NCI-H526 treated with DMSO at 0.1 percent for 48 hours (cell line): ENCODE measurements at places on chromosomes 11 and 22.

- no peak for DNase-seq
Measured at GRCh38 chr11:47940904-47941649, 39.3 kb upstream of the PTPRJ start.

DNA sequence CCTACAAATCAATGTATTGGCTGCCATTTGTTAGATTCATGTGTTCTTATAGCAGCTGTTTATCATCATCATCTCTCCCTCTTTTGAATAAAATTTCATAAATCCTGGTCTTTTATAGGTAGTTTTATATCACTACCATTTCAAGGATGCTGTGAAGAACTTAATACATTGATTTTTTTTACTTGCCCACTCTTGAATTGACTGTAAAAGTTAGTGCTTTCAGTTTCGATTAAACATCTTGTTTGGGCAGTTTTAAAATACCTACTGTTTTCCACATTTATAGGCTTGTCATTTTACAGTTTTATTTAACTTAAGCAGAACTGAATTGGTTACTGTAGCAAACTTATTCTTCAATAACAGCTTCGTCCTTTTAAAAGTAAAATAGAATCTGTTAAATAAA, 59.5 kb downstream of the TTC17 start:
- no peak for DNase-seq

- DNase-seq = no peak
Measured at GRCh38 chr11:112548641-112549040, 288.0 kb upstream of the PLET1 start.

DNA sequence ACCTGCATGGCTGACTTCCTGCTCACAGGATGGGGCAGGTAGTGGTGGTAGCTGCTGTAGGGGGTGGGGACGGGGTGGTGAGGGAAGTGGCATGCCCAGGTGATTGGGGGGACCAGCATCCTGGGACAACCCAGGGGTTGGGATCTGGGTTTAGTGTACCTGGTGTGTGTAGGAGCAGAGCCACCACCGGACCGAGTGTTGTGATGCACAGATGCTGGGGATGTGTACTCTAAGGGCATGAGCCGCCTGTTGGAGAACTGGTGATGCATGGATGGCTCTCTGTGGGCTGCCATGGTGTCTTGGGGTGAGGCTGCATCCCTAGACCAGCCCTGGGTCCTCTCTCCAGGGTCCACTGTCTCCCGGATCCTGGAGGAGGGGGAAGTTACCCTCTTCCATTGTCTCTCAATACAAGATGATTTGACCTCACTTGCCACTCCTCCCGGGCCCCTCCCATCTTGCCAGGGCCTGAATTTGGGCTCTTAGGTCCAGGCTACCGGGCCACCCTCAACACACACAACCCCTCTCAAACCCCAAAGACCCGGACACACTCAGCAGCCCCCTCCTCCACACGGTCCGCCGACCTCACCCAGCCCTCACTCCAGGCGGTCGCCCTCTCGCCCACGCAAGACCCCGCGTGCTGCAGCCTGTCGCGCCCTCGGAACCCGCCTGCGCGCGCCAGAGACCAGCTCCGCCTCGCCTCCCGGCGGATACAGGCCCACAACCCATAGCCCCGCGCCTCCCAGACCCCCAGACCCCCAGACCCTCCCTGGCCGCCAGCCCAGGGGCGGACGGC, 619 bp downstream of the LRRC75B start:
- DNase-seq = no peak

DNA sequence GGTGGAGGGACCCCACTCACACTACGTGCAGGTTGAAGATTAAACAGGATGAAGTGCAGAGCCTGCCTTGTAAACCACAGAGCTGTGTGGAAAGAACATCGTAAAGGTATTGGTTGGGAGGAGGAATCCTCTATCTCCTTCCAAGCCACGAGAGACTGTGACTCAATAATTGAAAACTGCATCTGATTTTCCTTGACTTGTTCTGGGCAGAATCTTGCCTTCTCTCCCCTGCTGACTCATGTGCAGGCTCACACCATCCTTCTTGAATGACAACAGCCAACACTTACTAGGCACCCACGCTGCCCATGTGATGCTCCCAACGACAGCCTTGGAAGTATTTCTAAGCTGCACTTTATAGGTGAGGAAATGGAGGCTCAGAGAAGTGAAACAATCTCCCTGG, 563.0 kb downstream of the MIAT start:
- no peak for DNase-seq

GRCh38 chr11:80417681-80418080, 976.9 kb upstream of the TENM4 start:
- DNase-seq = no peak

DNA sequence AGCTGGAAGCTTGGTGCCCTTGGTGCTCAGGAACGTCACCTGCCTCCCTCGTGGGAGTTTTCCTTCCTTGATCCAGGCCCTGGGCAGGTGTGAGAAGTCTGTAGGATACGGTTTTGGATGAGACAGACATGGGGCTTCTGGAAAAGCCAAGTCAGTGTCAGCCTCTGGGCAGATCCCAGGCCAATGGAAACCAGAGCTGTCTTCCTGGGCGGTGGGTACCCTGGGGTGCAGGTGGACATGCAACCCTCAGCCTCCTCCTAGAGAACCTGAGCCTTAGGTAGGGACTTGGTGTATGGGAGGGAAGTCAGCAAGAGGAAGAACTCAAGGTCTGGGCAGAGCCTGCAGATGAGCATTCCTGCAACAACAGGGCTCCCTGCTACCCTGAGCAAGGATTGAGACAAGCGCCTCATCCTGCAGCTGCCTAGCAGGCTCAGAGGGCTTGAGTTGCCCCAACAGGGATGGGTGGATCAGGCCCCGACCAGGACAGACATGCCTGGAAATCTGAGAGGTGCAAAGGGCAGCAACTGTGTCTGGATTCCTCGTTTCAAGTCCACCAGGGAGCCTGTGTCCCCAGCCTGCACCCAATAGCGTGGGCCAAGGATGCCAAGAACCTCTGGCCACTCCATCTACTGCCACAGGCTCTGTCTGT, 37.6 kb upstream of the SYT13 start:
- DNase-seq = no peak

DNA sequence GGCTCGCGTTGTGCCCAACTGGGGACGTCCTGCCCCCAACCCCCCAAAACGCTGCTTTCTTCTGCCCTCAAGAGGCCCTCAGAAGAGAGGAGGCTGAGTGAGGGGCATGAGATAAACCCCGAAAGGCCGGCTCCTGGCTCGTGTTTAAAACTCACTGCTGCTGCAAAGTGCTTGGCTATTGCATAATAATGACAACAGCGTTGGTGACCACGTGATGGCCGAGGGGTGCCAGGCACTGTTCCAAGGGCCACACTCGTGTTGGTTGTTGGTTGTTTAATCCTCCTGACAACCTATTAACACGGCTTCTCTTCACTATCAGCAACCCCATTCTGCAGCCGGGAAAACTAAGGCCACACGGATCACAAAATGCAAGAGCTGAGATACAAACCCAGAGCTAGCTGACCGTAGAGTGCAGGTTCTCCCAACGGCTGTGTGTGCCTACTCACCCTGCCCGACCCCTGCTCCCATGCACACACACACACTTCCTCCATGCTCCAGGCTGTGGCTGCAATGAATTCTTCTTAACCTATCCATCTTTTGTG, 51.0 kb downstream of the ANO1 start:
- DNase-seq = no peak

DNA sequence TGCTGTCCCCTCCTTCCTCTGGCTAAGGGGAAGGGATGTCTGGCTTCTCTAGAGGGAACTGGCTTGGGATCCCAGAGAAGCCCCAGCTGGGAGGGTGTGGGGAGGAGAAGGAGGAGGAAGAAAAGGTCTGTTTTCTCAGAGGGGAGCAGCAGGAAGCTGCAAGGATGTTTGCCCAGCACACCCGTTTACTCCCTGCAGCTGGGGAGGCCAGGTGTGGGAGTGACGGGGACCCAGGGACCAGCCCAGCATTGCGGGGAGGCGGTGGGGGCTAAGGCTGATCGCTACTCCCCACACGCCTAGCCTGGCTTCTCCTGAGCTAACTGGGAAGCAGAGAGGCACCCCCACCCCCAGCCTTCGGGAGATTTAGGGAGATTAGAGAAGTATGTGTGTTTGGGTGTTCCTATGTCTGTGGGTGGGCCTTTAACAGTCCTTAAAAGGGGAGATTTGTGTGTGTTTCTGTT, 3.9 kb downstream of the CREB3L1 start:
- DNase-seq = no peak

DNA sequence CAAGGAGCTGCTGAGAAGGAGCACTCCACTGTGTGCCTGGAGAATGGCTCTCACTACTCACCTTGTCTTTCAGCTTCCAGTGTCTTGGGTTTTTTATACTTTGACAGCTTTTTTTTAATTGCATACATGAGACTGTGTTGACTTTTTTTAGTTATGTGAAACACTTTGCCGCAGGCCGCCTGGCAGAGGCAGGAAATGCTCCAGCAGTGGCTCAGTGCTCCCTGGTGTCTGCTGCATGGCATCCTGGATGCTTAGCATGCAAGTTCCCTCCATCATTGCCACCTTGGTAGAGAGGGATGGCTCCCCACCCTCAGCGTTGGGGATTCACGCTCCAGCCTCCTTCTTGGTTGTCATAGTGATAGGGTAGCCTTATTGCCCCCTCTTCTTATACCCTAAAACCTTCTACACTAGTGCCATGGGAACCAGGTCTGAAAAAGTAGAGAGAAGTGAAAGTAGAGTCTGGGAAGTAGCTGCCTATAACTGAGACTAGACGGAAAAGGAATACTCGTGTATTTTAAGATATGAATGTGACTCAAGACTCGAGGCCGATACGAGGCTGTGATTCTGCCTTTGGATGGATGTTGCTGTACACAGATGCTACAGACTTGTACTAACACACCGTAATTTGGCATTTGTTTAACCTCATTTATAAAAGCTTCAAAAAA, 72.6 kb downstream of the NCAPD3 start:
- no peak for DNase-seq

DNA sequence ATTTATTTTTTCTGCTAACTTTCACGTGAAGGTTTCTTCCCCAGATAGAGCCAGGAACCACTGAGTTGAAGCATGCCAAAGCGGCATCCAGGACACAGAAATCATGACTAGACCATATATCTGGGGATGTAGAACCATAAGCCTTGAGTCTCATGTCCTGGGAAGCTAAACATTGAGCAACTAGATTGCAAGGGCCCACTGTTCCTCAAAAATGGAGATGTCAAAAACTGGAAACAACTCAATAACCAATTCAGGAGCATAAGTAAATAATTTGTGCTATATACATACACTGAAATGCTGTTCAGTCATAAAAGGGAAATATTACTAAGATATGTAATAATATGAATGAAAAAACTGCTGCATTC, 29.0 kb upstream of the CARD16 start:
- DNase-seq = no peak

DNA sequence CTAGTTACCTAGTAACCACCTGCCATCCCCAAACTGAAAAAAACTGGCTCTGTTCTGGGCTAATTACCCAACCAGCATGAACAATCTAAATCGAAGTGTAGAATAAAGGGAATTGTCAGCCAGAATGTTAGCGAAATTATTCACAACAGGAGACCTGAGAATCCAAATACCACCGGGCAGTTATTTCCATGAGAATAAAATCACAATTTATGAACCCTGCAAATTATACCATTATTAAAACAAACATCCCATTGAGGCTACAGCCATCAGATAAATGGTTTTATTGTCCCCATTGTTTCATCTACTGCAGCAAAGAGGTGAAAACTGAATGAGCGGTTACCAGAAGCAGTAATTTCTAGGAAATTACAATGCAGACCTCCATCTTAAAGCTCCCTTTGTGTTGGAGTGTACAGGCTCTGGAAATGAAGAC, 21.7 kb downstream of the FAM168A start:
- no peak for DNase-seq

GRCh38 chr11:102476812-102477211, 24.2 kb upstream of the TMEM123 start:
- DNase-seq = peak; percentile 55

DNA sequence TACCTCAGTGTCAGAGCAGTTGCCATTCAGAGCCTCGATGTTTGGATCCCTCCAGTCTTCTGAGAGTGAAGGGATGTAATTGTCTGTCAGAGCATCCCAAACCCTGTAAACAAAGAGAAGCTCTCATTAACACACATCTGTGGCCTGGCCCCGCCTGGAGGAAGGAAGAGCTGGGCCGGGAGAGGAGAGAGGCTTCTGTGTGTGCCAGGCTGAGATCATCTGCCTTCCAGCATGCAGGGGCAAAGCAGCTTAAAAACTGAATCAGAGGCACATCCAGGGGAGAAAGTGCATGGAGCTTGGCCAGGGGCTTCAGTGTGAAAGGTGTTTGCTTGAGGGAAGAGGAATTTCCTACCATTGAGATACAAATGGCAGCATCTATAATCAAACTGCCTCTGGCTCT, 14.5 kb downstream of the FEZ1 start:
- DNase-seq = no peak

DNA sequence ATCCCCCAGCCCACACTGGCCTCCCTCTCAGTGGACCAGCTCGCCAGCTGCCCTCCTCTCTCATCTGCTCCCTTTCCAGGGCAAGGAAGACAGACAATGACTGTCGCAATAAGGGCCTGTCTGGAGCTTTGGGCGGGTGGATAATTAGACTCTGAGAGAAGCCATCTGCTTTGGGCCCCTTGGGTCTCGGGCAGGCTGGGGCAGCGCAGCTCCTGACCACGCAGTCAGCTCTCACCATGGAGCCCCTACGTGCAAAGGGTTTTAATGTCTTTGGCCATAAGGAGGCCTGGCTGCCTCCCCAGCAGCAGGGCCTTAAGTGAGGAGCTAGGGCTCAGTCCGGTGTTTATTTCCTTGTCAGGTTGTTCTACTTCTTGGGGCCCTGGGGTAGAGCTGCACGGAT, 153.9 kb downstream of the CHST1 start:
- DNase-seq = no peak

- DNase-seq = no peak
Measured at GRCh38 chr11:74687237-74688023, 43.8 kb downstream of the CHRDL2 start.

- DNase-seq = no peak
Measured at GRCh38 chr11:7591107-7591894, 77.5 kb downstream of the PPFIBP2 start.

GRCh38 chr11:11107076-11107723, 245.8 kb downstream of the CSNK2A3 start:
- no peak for DNase-seq

DNA sequence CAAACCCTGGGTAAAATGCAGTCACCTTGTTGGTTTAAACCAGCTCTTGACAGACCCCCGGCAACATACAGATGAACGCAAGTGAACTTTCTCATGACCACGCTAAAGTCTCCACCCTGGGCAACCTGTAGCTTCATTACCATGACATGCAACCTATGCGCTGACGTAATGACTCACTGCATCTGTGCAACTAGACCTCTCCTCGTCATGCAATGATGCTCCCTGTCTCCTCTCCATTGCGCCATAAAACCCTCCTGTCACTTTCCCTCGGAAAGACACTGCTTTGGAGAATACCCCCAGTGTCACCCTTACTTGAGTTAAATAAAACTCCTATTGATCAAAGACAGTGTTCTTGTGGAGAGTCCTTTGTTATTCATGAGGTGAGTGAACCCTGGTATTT, 52.5 kb downstream of the RCN1 start:
- DNase-seq = no peak
